ENCODE measurements at places on chromosomes 6 and 20.

- peak; percentile 89 for DNase-seq
These were observed 46.1 kb downstream of the MBOAT1 start for GRCh38 chr6:20166210-20166609.

GRCh38 chr6:122681705-122682104 lies 71.5 kb downstream of the PKIB start:
- no peak for DNase-seq

DNA sequence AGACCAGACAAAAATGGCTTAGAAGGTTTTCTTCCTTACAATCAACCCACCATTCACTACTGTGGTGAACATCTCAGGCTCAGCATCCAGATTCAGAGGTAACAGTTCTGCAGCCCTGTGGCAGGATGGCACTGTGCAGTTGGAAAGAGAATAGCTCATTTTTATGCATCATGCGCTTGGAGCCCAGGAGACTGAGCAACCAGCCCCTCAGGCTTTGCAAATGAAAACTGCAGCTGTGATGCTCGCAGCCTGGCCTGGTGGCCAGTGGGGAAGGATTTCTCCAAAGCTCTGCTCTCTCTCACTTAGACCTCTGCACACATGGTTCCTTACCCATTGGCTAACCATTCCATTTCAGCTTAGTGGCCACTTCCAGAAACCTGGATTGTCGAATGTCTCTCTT lies 45.8 kb downstream of the GABRR2 start:
- DNase-seq, result no peak

DNA sequence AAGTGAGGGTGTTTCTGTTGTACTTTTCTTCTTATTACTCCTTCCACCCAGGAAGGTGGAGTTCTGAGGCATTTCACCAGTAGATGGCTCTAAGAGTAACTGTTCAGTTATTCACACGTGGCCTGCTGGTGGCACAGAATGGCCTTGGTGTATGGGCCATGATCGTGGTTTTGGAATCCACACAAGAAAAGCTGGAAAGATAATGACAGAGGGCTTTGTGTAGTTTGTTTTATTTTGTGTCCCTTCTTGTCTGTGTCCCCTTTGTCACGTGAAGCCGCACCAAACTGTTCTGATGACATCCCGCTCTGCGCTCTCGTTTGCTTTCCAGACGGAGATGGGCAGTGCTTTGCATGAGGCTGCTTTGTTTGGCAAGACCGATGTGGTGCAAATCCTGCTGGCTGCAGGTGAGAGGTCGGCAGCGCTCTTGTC lies 93.4 kb downstream of the ANKS1A start:
- no peak for DNase-seq

GRCh38 chr20:38231531-38232121 lies 28.9 kb downstream of the KIAA1755 start:
- DNase-seq, result peak; percentile 62

GRCh38 chr20:49937027-49937929 lies 1.1 kb downstream of the RNF114 start:
- peak; percentile 38 for DNase-seq

GRCh38 chr6:5680095-5680494 lies 326.6 kb downstream of the NRN1 start:
- no peak for DNase-seq

GRCh38 chr20:36199345-36200257 lies 36.7 kb upstream of the AAR2 start:
- DNase-seq, result peak; percentile 72

- DNase-seq, result no peak
These were observed 75.2 kb downstream of the COL21A1 start for GRCh38 chr6:56172144-56172543.
